ENCODE measurements at places on chromosomes 6 and 20.

DNA sequence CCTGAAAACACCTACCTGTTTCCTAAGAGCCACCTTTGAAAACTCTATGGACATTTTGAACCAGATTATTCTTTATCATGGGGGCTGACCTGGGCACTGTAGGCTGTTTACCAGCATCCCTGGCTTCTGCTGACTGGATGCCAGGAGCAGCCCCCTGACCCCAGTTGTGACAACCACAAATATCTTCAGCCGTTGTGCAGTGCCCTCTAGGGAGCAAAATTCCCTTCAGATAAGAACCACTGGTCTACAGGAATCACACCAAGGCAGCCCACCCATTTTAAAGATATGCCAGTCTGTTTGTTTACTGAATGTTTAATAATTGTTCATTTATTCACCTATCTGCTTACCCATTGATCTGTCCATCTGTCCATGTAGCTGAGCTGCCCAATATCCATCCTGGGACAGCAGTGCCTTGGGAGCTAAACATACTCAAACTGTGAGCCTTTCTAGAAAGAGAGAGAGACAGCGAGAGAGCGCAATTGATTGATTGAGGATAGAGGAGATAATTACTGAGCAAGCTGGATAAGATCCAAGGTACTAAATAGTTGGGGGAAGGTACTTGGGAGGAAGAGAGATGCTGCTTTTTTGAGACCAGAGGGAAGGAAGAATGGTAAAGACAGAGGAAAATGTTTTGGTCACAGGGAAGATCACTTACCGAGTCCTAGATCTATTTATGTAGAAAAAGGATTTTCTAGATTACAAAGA, 276.8 kb downstream of the NRN1 start:
- no peak for DNase-seq

- no peak for DNase-seq
These were observed 58.6 kb downstream of the SNAI1 start for GRCh38 chr20:50041246-50041873.

- DNase-seq, result no peak
These were observed 151.0 kb upstream of the RSPO3 start for GRCh38 chr6:126967296-126968005.

DNA sequence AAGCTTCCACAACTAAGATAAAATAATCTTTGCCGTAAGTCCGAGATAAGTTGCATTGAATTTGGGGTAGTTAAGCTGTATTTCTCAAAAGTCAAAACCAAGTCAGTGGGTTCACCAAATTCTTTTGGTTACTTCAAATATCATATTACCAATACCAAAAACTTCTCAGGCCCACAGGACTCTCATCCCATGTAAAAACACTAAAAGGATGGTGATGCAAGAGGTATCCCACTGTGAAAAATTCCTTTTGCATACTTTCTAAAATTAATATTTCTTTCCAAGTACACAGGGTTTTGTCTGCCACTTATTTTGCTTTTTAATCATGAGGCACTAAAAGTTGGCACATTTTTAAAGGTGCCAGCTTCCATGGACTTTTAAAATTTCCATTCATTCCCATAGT, 151.3 kb downstream of the GJA10 start:
- DNase-seq, result no peak

- DNase-seq, result no peak
These were observed 20.4 kb upstream of the TAF8 start for GRCh38 chr6:42029881-42030280.

All from kidney epithelial cell (primary cell).